ENCODE measurements at places on chromosomes 12 and 14. TPM values are rescaled to one million over a fixed set of nuclear protein-coding genes. Genes with fewer than 3 reads are reported as not detected.

The ALDH1L2 gene
- total RNA-seq, result 5.2 TPM

The CYP27B1 gene
- total RNA-seq, result 2.5 TPM

The CPNE6 gene
- total RNA-seq, result 0.09 TPM

The COL2A1 gene
- total RNA-seq, result not detected

The SERPINA12 gene
- total RNA-seq, result not detected

- no peak for DNase-seq
Observed at GRCh38 chr12:45205165-45205825, 10.6 kb upstream of the ANO6 start.

DNA sequence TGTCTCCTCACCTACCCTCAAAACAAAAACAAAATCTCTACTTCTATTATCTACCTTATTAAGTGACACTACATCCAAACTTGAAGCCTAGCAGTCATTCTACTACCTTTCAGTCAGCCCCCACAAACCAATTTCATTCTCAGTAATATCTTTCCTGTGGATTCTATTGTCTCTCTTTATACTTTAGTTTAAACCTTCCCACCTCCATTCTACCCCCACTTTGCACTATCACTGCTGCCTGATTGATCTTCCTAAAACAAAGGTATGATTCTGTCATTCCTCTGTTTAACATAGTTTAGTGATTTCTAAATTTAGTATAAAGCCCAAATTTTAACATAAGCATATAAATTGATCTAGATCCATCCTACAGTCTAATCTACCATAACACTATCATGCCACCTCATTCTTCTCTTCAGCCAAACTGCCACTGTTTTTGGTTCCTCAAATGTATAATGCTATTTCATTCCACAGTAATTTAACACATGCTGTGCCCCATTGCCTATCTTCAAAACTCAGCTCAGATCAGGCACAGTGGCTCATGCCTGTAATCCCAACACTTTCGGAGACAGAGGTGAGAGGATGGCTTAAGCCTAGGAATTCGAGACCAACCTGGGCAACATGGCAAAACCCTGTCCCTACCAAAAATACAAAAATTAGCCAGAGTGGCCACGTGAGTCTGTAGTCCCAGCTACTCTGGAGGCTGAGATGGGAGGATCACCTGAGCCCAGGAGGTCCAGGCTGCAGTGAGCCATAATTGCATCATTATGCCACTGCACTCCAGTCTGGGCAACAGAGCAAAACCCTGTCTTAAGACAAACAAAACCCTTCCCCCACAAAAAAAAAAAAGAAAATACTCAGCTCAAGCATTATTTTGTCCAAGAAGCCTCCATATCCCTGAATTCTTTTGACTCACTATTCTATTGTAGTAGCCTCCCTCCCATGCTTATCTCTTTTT lies 3.1 kb upstream of the STRN3 start:
- DNase-seq, result no peak

DNA sequence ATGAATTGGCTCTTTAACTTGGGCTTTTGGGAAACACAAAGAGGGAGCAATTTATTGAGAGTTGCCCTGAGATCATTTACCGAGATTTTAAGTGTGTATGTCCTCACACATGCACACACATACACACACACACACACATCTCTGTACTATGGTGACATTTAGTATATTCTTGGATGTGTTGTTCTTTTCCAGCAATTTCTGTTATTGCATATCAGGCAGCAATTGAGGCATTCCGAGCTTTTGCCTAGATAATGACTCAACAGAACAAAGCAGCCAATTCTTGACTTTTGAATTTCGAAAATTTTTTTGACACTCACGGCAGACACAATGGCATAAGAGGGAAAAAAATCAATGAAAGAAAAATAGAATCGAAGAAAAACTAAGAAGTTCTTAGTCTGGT lies 248.5 kb downstream of the DUSP6 start:
- DNase-seq, result no peak

DNA sequence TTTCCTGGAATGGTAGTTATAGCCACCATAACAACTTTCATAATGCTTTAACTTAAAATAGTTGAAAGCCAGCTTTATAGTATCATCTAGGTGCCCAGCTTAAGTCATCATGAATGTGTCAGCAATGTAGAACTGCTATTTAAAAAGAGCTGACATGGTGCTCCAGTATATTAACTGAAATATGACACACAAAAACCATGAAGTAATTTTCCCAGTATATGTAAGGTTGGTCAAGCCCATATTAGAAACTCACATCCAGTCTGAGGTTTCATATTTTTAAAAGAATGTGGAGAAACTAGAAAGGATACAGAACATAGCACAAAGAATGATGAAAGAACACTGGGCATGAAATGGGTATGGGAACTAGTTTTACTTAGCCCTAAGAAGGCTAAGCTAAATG lies 121.3 kb upstream of the KRAS start:
- DNase-seq, result no peak

DNA sequence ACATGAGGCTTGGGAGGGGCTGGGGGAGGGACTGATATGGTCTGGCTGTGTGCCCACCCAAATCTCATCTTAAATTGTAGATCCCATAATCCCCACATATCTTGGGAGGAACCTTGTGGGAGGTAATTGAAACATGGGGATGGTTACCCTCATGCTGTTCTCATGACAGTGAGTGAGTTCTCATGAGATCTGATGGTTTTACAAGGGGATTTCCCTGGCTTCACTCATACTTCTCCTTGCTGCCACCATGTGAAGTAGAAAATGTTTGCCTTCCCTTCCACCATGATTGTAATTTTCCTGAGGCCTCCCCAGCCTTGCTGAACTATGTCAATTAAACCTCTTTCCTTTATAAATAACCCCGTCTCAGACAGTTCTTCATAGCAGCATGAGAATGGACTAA lies 362.9 kb downstream of the PCNX1 start:
- DNase-seq, result no peak

DNA sequence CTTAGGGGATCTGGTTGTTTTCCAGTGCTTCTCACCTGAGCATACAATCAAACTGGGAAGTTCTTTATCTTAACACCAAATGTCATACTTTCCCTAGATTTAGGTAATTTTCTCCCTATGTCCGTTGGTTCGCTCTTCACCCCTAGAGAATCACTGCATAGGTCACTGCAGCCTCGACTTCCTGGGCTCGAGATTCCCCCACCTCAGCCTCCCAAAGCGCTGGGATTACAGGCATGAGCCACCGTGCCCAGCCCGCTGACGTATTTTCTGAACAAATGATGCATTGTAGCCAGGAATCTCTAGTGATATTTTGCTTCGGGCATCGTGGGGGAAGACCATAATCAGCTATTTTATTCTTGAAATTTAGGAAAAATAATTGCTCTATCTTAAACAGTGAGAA lies 1.1 kb upstream of the RPL41 start:
- DNase-seq, result no peak

DNA sequence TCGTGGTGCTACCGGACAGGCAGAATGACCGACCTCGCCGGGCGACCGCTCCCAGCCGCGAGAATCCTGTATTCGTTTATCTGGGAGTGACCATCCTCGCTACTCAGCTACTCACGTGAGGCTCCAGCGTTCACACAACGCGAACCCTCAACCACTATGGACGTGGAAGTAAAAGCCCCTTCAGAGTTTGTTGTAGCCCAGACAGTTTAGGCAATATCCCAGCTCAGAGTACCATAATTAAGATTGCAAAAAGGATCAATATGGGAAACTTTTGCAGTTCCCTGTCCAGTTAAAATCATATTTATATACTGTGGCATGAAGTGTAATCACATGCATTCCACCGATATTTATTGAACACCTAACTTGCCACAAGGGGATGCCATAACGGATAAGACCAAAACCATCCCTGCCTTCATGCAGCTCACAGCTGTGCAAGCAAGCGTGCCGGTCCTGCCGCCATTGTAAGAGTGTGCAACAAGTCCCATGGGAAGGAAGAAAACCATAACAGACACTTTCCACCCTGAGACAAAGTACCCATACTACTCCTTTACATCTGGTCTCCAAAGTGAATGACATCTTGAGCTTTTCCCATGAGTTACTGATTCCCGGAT lies 938 bp upstream of the MAX start:
- no peak for DNase-seq

- no peak for DNase-seq
Observed at GRCh38 chr14:33880330-33880729, 70.5 kb downstream of the EGLN3 start.

GRCh38 chr14:76701981-76702380 lies 59.3 kb upstream of the VASH1 start:
- DNase-seq, result no peak

GRCh38 chr14:94237983-94238382 lies 55.1 kb downstream of the SERPINA10 start:
- DNase-seq, result no peak

DNA sequence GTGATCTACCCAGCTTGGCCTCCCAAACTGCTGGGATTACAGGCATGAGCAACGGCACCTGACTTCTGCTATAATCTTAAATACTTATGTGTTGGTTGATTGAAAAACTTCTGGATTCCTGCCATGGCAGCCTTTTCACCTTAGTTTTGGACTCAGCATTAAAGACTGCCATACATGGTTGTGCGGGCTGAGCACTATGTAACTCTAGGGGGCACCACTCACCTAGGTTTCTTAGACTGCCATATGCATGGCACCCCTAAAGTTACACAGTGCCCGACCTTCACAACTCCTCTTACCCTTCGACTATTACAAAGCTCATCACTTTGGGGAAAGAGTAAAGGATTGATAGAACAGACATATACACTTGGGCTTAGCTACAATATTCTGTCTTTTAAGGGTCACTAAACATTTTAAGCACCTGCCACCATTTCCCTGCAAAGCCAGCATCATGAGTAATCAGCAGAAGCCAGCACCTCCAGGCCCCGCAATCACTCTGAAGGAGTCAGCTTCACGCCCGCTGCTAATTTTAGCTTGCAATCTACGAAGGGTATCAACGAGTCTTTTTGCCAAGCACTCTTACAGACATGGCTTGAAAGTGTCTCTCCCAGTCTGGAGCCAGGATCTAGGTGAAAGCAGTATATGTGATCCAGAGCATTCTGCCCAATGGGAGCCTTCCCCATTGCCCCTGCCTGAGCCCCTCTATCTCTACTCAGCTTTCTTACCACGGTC lies 59.8 kb downstream of the SUDS3 start:
- DNase-seq, result no peak

- DNase-seq, result no peak
Observed at GRCh38 chr12:111616177-111616623, 17.1 kb upstream of the ATXN2 start.

- no peak for DNase-seq
Observed at GRCh38 chr14:103931422-103931821, 3.2 kb downstream of the TDRD9 start.

- no peak for DNase-seq
Observed at GRCh38 chr12:50628394-50628793, 123.6 kb downstream of the DIP2B start.

DNA sequence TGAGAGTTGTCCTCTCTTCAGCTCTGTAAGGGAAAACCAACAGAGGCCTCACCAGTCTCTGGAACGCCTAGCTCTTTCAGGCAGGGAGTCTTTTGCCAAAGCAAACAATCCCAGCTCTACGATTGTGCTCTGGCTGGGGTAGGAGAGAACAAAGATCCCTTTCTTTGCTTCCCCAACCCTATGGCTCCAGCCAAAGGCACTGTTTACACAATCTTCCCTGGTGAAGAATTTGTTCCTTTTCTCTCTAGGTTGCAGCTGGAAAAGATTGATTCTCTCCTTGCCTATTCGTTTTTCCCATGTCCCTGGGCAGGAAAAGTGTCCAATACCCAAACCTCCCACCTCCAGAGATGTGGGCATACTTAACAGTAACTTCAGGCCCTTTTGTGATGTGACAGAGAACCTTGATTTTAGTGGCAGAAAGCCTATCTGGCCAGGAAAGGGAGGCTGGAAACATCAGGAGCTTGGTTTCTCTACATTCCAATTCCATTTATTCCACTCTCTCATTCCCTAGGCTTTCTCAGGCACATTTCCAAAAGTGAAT lies 16.8 kb downstream of the ATP5MC2 start:
- no peak for DNase-seq

DNA sequence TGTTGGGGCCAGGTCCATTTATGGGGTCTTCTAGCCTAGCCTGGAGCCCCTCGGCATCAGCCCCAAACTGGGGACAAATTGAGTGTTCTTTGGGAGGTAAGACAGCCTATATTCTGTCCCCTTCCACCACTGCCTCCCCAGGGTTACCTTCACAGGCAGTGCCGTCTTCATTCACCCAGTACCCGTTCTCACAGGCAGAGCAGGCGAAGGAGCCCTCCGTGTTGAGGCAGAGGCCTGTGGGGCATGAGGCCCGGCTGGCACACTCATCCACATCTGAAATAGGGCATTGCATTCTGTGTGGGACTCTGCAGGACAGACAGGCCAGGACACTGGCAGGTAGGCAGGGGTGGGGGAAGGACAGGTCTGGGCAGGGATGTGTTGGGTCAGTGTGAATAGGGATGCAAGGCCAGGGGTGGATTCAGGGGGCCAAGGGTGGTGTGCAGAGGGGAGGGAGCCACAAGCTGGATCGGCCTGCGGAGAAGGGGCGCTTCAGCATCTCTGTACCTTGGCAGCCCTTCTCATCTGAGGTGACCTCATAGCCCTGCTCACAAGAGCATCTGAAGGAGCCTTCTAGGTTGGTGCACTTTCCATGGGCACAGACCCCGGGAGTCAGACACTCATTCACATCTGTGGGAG lies 16.1 kb downstream of the ISCA2 start:
- no peak for DNase-seq

GRCh38 chr12:52401926-52402325 lies 4.2 kb downstream of the KRT82 start:
- DNase-seq, result no peak

- no peak for DNase-seq
Observed at GRCh38 chr14:101193845-101194372, 290.4 kb upstream of the RTL1 start.

GRCh38 chr12:99302874-99303273 lies 344.7 kb upstream of the GARIN6 start:
- no peak for DNase-seq

GRCh38 chr12:43312991-43313505 lies 239.0 kb downstream of the ADAMTS20 start:
- no peak for DNase-seq

DNA sequence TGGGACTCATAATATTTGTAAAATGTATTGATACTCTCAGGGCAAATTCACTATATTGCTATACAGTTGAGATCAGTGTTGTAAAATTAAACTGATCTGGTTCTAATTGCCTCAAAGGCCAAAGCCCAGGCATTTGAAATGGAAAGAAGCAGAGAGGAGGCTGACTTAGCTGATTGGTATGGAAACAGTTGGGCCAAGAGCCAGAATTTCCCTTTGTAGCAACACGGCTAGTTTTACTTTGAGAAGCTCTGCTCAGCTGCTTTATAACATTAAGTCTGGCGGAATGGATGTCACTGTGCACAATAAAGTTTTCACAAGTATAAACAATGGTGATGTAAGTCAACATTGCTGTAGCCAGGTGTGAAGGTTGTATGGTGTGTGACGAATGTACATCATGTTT lies 186.4 kb downstream of the MSRB3 start:
- DNase-seq, result no peak

DNA sequence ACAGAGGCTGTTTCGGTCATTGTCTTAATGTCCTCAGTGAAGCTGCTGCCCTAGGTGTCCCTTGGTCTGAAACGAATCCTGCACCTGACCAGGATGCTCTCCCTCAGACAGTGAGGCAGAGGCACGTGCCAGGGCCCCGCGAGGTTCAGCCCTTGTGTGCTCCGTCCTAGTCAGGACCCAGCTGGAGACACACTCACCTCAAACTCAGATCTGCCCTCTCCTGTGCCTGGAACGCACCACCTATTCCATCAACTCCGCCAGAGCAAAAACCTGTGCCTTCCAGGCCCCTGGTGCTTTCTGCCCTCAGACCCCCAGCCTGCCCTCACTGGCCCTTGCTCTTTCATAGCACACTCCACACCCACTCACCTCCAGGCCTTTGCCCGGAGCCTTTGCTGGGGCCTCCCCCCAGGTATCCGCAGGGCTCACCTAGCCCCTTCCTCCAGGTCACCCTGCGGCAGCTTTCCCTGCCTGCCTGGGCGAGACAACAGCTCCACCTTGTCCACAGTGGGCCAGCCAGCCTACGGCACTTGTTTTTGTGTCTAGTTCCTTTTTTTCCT lies 150.6 kb downstream of the BCL11B start:
- DNase-seq, result no peak

Data from activated B cell treated with CpG ODN at 0.5 μM for 24 hours (primary cell).